ENCODE measurements at places on chromosomes 3 and 15.

GRCh38 chr3:43699864-43700263 is 9.1 kb downstream of the ABHD5 start:
- no peak for DNase-seq

- DNase-seq: peak; percentile 87
These were observed 11.9 kb downstream of the GABRR3 start for GRCh38 chr3:98022978-98023820.

DNA sequence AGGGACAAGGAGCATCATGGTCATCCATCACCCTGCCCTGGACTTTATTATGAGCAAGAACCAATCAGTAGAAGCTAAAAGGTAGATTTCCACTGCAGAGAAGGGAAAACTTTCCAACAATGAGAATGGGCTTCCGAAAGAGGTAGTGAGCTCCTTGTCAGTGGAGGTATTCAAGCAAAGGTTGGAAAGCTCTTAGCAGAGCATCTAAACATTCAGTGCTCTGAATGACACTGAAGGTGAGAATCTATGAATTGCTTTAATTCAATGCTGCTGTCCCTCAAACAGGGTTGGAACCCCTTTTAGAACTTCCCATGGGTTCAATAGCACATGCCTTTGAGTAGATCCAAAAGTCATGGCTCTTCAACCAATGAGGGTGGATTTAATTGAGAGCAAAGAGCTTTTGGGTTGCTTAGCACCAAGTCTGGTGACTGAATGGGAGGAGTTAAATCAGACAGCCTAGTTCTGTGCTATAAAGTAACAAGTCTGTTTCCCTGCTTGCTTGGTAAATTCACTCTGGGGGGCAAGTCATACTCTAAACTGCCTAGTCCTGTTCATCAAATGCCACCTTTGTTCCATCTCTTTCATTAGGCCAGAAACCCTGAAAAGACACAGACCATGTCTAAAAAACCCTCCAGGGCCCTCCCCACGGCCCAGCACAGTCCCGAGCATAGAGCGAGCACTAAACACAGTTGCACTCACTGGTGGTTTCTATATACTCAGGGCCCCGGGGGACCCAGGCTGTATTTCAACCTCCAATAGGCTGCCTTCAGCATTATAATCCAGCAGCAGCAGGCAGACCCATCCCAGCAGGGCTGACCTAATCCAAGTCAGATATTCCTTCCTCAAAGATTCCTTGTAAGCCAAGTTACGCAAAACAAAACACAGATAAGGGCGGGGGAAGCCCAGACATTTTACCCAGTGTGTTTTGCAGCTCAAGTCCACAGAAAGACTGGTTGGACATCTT is 161.2 kb downstream of the MEGF11 start:
- no peak for DNase-seq

GRCh38 chr3:133662278-133662651 is 524 bp upstream of the TOPBP1 start:
- DNase-seq: no peak

DNA sequence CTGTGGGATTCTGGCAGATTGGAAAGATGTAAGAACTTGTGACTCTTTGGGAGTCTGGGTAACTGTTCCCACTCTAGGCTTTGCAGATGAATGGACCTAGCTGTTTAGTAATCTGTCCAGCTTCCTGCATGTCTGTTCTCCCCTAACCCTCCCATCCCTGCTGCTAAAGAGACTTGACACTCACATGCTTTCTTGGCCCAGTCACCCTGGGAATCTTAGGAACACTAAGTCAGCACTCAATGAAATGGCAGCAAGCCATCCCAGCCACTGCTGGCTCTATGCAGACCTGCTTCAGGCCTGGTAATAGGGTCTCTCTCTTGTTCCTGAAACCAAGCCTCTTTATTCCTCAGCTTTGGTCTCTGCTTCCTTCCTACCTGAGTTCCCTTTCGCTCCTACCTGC is 63.7 kb upstream of the THSD4 start:
- DNase-seq: no peak

DNA sequence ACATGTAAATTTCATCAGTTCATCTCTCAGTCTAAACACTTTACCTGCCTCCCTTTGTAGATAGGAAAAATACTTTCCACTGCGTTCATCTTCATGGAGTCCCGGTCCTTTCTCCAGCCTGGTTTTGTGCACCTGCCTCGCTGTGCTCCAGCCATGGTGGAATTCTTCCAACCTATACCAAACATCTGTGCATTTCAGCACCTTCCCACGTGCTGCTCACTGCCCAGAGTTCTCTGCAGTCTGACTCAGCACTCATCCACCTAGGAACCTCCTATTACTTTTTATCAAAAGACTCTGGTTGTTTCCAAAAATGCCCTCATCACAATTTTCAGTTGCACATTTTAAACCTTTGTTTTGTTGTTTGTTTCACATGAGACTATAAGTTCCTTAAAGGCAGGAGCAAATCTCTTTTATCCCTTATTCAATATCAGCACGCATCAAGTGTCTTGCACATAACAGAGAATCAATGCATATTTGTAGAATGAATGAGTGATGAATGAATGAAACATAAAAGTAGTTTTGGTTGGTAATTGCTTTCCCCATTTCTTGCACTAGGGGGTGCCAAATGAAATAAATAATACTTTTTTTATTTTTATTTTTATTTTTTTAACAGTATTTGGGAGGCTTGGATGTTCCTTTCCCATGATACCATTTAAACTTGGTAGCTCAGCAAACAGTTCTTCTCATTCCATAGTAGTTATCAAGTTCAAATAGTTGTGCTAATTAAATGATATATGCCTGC is 30.2 kb upstream of the ADAMTS9 start:
- DNase-seq: no peak

DNA sequence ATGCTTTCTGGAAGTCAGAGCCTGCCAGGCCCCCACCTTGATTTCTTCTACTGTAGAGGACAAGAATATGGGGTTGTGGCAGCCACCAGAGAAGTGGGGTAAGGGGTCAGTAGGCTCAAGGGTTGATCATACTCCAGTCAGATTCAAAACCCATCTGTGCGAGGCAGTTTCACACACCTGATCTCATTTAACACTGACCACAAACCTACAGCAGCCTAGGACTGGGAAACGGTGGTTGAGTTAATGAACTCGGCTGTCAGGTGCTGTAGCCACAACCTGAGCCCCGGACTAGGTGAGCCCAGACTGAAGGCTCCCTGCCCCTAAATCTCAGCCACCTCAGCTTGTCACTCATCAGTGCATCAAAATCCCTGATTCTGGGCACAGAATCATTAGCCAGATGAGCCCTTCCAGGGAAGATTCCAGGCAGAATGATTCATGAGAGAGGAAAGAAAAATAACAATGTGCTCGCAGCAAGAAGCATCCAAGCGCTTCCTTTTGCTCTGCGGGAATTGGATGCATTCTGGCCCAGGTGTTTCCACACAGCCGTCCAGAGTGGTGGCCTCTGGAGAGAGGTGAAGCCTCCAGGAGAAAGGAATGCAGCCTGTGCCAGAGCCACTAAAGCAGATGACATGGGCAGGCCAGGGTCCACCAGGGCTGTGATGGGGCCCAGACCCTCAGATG is 102.1 kb downstream of the SRGAP3 start:
- DNase-seq: no peak

DNA sequence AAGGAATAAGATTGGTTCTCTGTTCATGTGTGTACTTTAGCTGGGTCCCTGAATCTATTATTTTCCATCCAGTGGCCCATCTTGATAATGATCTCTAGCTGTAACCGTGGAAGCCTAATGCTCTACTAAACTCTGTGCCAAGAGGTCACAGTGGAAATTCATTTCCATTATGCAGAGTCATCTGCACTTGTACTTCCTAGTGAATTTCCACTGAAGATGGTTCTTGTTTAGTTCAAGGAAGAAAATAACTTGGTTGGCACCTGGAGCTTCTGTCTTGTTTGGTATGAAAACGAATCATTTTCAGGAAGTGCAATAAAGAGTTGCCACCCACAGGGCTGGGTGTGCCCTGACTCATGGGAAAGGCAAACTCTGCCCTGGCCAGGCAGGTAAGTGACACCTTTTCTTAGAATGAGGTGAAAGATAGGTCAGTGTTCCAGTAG is 10.3 kb downstream of the LPP start:
- DNase-seq: no peak

GRCh38 chr15:69782139-69782658 is 315.5 kb downstream of the TLE3 start:
- DNase-seq: no peak

GRCh38 chr3:128488991-128489673 is 3.9 kb downstream of the GATA2 start:
- no peak for DNase-seq

GRCh38 chr15:23516866-23517265 is 48.6 kb upstream of the MKRN3 start:
- no peak for DNase-seq

- no peak for DNase-seq
These were observed 40.4 kb downstream of the CACNA1D start for GRCh38 chr3:53534676-53535400.

GRCh38 chr3:146100180-146100579 is 60.8 kb downstream of the PLOD2 start:
- DNase-seq: no peak

- DNase-seq: no peak
These were observed 68.7 kb downstream of the GBE1 start for GRCh38 chr3:81692766-81693165.

DNA sequence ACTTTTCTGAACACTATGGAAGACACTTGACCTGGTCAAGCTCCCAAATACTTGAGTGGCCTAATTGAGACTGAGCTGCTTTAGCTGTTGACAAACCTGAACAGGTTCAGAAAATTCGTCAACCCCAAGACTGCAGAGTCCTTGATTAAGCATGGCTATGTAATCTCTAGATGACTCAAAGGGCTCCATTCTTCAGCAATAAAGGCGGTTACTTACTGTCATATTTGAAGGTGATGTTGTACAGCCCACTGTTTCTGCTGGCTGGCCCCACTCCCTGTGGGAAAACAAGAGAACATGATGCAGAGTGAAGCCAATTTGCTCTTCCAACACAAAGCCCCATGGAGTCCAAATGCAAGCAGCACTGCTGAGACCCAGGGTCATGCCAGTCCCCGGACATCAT is 45.1 kb downstream of the IL17RD start:
- DNase-seq: no peak

DNA sequence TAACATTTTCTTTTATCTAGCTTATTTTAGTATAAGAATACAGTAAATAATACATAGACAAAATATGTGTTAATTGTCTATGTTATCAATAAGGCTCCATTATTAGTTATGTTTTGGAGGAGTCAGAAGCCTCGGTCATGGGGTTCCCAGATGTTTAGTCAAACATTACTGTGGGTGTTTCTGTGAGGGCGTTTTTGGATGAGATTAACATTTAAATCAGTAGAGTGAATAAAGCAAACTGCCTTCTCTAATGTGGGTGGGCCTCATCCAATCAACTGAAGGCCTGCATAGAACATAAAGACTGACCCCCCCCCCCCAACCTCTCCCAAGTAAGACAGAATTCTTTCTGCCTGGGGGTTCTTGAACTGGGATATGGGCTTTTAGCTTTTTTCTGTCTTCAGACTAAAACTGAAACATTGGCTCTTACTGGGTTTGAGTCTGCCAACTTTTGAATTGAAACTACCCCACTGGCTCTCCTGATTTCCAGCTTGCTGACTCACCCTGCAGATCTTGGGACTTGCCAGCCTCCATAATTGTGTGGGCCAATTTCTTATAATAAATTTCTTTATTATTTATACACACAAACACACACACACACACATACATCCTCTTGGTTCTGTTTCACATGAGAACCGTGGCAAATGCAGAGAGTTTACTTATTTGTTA is 192.0 kb downstream of the TPRG1 start:
- DNase-seq: no peak

- DNase-seq: no peak
These were observed 38.9 kb downstream of the IL17RD start for GRCh38 chr3:57126244-57126643.

DNA sequence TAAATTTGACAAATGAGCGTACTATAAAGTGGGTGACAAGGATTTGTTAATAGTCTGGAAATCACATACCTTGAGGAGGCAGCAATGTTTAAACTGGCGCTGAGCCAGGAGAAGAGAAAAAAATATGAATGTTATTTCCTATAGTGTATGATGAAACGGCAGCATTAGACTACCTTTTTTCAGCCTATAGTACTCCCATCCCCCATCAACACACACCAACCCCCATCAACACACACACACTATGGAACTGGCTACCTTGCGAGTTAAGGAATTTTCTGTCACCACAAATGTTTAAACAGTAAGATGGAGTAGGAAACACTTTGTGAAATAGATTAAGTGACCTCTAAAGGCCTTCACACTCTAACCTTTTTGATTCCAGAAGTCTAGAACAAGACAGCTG is 46.8 kb upstream of the ZCWPW2 start:
- no peak for DNase-seq

DNA sequence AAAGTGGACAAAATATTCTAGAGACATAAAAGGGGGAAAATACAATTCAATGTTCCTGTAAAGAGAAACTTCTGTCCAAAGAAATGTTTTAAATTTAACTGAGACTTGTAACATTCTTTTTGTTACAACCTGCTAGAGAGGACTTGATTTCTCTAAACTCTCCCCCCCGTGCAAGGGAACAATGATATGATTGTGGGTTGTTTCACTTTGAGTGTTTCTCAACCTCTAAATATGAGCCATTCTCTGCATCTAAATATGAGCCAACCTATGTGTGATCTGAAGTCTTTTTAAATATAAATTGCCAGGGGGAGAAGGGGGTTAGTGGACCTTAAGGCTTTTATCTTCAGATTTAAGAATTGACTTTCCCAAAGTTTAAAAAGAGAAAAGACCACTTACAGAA is 14.6 kb downstream of the ZNF860 start:
- no peak for DNase-seq

- DNase-seq: no peak
These were observed 341.8 kb upstream of the TBL1XR1 start for GRCh38 chr3:177538750-177539730.

DNA sequence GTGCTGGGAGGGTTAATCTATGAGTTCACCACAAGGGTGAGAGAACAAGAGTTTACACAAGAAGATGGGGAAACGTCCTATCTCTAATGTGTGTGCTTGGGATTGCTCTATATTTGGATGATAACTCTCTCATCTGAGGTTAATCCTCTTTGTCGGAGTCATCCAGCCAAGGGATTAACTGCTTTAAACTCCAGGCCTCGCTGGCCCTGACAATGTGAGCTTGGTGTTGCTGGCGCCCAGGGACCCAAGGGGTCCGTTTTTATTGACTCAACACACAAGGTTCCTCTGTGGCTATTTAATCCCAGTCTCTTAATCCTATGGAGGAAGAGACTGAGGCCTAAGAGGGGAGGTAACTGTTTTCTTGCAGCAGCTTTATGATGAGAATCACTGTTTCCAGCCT is 14.2 kb downstream of the SV2B start:
- DNase-seq: no peak

- peak; percentile 41 for DNase-seq
These were observed 572.6 kb downstream of the FOXP1 start for GRCh38 chr3:71010726-71011455.
